Fibroblast of skin of left biceps (primary cell): ENCODE measurements at places on chromosomes 5 and 9.

DNA sequence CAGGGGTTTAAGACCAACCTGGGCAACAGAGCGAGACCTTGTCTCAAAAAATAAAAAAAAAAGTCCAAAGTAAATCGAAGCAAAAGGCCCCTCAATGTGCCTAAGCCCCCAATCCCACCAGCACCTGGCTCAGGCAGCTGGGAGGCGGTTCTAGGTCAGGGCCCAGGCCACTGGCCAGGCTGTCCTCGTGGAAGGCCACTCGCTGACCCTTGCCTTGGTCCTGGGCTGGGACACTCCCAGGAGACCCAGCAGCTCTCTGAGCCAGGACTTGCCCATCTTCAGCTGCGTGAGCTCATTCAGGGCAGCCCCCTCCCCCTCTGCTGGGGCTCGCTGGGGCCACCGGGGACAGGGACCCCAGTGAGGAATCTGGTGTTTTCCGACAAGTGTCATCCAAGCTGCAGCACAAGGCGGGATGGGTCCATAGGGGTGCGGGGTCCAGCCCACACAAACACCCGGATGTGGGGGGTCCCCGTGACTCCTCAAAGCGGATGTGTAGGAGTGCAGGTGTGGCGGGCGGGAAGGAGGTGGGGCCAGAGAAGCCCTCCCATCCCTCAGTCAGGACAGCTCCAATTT is 4.0 kb downstream of the AGPAT2 start:
- no peak for DNase-seq

GRCh38 chr5:149113669-149114068 is 27.6 kb upstream of the ABLIM3 start:
- peak; percentile 57 for DNase-seq

GRCh38 chr9:90088856-90089255 is 484.0 kb downstream of the GADD45G start:
- no peak for DNase-seq

DNA sequence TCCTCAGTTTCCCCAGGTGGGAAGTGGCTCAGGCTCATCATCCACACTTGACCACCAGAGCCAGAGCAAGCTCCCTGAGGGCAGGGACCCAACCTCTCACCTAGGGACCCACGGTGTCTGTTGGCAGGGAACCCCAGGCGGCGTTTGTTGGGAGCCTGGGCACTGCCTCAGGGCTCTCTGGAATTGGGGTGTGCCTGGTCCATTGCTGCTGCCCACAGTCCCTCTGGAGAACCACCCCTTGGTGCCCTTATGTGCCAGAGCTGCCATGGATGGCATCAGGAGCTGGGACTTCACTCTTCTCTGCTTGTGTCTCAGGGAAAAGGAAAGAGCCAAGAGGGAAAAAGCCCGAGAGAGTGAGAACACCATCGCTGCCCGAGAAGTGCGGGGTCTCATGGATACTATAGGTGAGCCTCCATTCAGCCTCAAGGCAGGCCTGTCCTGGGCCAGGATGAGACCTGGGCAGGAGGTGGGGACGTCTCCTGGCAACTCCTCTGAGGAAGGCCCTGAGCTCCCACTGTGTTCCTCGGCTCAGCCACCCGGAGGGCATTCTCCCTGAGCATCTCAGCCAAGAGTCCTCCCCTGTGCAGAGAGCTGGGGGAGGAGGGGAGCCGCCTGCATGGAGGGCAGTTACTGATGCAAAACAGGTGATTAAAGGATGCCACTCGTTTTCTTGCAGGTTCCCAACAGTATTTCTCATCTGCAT is 4.5 kb downstream of the CCDC180 start:
- DNase-seq: no peak

DNA sequence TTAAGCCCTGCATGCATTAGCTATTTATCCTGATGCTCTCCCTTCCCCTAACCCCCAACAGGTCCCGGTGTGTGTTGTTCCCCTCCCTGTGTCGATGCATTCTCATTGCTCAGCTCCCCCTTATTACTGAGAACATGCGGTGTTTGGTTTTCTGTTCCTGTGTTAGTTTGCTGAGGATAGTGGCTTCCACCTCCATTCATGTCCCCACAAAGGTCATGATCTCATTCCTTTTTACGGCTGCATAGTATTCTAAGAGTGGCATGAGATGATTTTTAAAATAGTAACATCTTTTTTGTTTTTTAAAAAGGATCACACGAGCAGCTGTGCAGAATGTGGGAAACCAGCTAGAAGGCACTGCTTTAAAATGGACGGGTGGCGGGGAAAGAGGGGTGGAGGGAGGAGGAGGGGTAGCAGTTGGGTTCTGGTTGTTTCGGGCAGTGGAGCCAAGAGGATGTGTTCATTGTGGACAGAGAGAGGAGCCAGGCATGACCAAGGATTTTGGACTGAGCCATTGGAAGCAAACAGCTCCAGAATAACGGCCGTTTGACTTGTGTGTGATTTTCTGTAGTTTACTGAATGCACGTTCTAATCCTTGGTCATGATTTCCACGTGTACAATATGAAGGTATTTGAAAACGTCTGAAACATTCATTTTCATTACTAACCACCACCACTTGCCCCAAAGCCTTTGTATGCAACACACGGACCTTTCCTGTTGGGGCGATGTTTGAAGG is 1.7 kb upstream of the TENT4A start:
- no peak for DNase-seq

GRCh38 chr5:147479444-147479843 is 30.4 kb downstream of the DPYSL3 start:
- no peak for DNase-seq

- DNase-seq: no peak
Observed at GRCh38 chr9:108270561-108270960, 585.2 kb downstream of the ACTL7B start.

GRCh38 chr5:69271376-69271775 is 36.7 kb downstream of the CDK7 start:
- peak; percentile 9 for DNase-seq

- DNase-seq: no peak
Observed at GRCh38 chr5:62689599-62690368, 111.2 kb downstream of the LRRC70 start.

DNA sequence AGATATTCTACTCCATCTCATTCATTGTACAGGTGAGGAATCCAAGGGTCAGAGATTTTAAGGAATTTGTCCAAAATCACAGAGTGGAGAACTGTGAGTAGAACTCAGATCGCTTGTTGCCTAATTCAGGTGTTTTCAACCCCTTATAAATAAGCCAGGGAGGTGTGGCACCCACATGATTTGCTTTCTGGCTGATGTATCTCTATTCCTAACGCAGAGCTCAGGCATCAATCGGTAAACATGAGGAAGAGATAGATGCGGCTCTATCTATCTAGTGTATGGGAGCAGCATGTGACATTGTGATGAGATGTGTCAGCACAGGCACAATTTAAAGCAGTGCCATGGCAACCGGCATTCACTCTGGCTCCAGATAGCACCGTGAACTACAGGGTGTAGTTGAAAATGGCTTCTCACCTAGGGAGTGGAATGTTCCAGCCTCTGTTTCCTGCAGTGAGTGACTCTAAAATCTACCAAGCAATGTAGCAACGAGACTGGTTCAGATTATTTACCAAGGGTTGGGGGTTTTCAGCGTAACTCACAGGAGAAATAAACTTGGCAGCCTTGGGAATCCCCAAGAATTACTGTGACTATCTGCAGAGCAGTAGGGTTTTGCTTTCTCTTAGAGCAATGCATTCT is 53.4 kb upstream of the SUB1 start:
- no peak for DNase-seq

DNA sequence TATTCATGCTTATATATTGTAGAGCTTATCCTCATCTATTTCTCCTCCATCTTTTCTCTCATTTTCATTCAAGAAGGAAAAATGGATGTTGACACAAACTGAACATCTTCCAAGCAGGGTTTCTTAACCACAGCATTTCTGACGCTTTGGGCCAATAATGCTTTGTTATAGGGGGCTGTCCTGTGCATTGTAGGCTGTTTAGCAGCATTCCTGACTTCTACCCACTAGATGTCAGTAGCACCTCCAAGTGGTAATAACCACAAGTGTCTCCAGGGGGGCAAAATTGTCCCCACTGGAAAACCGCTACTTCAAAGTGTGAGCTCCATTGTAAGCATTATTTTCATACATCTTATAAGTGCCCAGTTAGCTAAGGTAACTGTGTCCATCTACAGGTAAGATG is 2.6 kb upstream of the TXNDC8 start:
- no peak for DNase-seq

DNA sequence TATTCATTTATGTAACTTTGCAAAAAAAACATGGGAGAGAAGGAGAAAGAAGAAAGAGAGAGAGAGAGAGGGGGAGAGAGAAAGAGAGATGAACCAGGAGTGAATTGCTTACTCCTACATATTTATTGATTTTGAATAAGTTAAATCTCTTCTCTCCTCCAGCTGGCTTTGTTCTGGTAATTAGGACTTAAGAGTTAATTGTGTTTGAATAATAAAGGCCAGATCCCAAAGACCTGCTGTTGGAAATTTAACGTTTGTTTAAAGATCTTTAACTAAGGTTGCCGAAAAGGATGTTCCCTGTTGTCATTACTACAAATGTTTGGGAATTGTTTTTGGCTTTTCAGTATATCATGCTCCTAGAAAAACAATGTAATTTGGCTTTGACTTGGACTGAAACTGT is 473.0 kb downstream of the TUSC1 start:
- no peak for DNase-seq

- no peak for DNase-seq
Observed at GRCh38 chr5:134582941-134583340, 49.7 kb downstream of the SAR1B start.

DNA sequence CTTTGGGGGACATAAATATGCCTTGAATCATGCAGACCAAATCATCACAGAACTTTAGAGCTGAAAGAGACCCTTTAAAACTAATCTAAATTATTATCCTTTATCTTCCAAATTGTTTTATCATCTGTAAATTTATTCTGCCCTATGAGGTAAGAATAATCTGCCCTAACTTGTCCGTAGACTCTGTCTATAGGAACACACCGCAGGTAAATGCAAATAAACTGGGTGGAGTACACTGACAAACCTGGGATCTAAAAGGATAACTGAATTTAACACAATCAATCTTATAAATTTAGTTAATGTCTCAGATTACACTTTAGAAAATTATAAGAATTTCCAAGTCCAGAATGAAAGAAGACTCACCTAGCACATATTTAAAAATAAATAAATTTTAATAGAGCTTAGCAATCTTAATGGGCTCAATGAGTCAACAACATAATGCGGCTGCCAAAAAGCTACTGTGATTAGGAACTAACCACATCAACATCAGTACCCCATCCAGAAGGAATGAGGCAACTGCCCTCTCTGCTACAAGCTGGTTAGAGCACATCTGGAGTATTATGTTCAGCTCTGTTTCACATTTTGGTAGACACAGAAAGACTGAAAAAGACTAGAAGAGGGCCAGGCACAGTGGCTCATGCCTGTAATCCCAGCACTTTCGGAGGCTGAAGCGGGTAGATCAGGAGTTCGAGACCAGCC is 5.6 kb downstream of the MEGF9 start:
- no peak for DNase-seq
